Activated CD8-positive, alpha-beta memory T cell treated with anti-CD3 and anti-CD28 coated beads for 1 hour (primary cell): ENCODE measurements at places on chromosomes 2 and 18.

DNA sequence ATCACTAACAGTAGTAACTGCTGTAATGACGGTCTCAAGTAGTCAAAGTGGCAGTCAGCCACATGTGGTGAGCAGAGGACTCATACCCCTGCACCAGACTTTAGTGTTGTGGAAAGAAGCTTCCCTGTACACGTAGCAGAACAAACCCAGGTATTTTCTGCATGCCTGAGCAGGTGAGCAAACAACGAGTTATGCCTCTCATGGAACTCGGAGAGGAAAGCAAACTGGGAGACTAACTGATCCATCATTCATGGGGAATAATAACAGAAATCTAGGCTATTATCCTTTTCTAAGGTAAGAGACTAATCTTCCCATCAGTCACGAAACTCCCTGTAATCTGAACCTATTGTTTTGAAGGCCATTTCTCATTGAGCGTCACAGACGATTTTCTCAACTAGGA is 1495.2 kb upstream of the NXPH2 start:
- no peak for DNase-seq

GRCh38 chr2:140892911-140893637 is 1237.7 kb downstream of the LRP1B start:
- DNase-seq = no peak

DNA sequence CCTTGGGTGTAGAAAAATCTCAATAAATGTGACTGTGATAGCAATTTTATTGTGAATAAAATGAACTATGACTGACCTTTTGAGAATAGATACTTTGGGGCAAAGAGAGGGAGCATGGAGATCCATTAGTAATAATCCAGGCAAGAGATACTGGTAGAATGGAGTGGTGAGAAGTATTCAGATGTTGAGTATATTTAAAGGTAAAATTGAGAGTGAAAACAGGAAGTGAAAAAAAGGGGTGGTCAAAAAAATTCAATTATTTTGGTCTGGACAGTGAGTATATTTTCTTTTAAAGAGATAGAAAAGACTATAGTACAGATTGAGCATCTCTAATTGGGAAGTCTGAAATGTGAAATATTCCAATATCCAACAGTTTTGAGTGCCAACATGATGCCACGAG is 1515.6 kb upstream of the NXPH2 start:
- no peak for DNase-seq

- DNase-seq = no peak
These were observed 408.2 kb upstream of the MYT1L start for GRCh38 chr2:2739231-2739795.

GRCh38 chr2:85318222-85319074 is 9.3 kb downstream of the TGOLN2 start:
- no peak for DNase-seq

GRCh38 chr2:238945433-238946150 is 97.7 kb downstream of the TWIST2 start:
- no peak for DNase-seq
